ENCODE measurements at places on chromosomes 2 and 18. TPM values are rescaled to one million over a fixed set of nuclear protein-coding genes. Genes with fewer than 3 reads are reported as not detected.

DNA sequence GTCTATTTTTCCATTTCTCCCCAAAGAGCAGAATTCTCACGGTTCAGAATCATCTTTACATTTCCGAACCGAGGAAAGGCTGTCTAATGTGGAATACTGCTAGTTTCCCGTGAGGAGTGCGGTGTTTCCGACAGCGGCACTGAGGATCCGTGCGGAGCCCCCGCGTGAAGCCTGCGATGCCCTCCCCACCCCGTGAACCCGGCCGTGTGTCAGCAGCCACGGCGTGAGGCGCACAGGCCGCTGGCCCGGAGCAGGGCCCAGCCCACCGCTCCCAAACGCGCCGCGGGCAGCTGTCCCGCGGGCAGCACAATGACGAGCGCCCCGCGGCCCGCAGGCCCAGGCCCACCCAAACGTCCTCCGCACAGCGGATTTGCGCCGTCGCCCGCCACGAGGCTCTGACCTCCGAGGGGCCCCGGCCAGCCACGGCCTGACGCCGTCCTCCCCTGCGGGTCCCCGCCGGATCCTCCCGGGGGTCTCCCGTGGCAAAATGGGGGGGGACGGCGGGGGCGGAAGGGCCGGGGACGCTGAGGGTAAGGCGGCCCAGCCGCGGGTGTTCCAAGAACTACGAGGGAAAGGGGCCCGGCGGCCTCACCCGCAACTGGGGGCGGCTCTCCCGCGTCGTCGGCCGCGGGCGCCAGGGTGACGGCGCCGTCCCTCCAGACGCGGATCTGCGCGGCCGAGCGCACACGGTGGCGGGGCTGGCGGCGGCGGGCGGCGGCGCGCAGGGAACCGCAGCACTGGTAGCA, 796 bp downstream of the SPIRE1 start:
- peak; percentile 69 for DNase-seq

The LYPD6B gene
- not detected for total RNA-seq

The ANKRD30B gene
- not detected for total RNA-seq

The EFR3B gene
- total RNA-seq, result 1.3 TPM

- no peak for DNase-seq
These were observed 896 bp upstream of the AFF3 start for GRCh38 chr2:100143286-100143685.

DNA sequence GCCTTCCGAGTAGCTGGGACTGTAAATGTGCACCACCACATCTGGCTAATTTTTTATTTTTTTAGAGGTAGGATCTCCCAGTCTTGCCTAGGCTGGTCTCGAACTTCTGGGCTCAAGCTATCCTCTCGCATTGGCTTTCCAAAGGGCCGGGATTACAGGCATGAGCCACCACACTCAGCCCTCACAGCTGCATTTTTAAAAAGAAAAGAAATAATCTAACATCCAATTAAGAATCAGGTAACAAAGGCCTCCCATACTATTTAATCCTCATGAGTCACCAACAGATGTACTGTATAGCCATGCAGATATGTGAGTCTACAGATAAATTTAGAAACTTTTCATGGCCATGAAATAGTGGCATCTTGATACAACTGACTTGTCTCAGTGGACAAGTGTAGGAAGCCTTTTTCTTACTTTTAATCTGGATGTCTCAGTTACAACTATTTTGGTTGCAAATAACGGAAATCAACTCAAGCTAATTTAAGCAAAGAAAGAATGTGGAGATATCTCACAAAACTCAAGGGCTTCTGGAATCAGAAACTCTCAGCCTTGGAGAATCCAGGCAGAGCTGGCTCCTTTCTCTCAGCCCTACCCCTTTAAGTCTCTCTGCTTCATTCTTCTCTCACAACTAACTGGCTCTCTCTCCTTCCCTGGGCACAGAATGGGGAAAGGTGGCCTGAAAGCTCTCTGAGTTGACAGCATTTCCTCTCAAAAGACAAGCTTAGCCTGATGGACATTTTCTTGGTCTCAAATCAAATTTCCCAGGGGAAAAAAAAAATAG, 12.8 kb upstream of the PPM1B start:
- DNase-seq, result no peak

DNA sequence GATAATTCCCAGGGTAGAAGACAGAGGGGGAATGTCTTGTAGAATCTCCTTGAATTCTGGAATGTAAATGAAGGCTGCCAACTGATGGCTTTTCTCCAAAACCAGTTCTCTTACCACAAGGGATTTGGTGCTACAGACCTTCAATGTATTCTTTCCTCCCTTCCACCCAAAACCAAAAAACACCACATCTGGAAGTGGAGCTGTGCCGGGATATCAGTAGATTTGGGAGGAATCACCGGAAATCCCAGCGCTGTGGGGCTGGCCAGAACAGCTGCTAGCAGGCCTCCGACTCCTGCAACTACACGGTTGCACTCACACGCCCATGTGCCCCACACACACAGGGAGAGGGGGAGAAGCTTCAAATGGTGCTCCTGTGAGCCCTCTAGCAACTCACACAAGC, 45.7 kb downstream of the RPL31 start:
- no peak for DNase-seq
